CD4-positive, CD25-positive, alpha-beta regulatory T cell (primary cell): ENCODE measurements at places on chromosomes 3 and 15.

DNA sequence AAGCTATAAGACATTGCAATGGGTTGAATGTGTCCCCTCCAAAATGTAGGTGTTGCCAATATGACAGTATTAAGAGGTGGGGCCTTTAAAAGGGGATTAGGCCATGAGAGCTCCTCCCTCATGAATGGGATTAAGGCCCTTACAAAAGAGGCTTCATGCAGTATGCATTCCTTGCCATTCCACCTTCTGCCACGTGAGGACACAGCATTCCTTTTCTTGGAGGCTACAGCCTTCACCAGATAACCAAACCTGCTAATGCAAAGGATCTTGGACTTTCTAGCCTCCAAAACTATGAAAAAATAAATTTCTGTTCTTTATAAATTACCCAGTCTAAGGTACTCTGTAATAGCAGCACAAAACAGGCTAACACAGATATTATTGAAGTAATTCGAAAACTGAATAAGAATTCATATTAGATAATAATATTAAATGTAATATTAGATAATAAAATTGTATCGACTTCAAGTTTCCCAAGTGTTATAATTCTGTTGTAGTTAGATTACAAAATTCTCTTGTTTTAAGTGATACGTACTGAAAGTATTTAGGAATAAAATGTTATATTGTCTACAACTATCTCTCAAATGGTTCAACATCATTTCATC, 29.4 kb upstream of the ATP8B4 start:
- DNase-seq: no peak

GRCh38 chr3:55489798-55490132, 2.7 kb upstream of the WNT5A start:
- DNase-seq: no peak

- no peak for DNase-seq
Measured at GRCh38 chr15:69743091-69743490, 290.5 kb downstream of the RPLP1 start.

DNA sequence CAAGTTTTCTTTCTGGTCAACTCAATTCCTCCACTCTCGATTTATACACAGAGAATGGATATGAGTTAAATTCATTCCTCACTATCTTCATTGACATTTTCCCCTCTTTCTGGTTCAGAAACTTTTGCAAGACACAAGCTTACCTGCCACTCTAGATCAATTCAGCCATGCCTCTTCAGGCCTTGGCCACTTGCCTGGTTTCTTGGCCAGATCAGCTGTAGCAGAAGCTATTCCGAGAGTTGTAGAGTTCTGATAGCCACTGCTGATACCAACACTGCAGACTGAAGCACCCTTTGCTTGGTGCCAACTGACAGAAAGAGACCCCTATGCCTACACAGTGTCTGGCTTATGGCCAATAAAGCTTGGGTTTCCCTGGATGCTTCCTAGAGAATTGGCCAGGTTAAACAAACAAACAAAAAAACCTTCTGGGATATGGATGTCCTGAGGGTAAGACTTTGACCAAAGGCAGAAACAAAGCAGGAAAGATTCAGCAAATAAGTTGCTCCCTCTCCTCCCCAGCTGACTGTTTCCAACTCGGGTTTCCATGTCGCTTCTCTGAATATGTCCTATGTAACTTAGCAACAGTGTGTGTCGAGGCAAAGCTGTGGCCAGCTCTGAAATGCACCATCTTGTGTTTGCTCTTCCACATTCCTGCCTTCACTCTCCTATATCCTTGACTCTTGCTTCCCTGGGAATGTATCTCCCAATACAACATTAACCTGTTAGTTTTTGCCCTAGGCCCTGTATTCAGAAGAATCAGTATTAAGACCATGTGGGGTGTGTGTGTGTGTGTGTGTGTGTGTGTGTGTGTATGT, 521.6 kb downstream of the EPHA3 start:
- no peak for DNase-seq

DNA sequence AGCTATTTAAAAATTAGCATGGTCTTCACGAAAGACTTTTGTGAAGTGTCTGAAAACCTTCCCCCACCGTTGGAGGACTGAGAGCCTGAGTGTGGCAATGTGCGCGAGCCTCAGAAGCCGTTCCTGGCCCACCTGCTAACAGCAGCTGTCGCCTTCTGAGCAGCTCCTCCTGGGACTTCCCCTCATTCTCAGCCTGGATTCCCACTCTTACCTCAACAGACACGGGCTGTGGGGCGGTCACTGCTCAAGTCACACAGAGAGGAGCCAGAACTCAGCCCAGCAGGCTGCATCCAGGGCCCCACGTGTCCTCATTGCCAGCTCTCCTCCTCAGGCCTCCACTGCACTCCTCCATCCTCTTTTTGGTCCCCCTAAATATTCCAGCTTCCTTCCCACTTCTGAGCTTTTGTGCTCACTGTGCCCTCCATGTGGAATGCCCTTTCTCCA, 7.8 kb downstream of the DNASE1L3 start:
- DNase-seq: no peak

DNA sequence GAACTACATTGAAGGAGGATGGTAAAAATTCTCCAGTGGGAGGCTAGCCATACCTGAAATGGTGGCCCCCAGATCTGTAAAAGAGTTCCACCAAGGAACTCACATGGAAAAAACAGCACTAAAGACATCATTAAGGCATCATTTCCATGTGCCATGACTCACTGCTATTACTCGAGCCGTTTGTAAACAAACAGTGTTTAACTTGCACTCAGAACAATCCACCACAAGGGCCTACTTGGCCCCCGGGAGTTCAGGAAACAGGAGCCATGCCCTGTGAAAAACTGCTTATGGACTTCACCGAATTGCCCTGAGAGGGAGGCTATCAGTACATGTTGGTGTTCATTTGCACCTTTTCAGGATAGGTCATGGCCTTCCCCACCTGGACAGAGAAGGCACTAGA, 18.2 kb downstream of the CCR4 start:
- no peak for DNase-seq

GRCh38 chr15:51155891-51156290, 61.2 kb upstream of the TNFAIP8L3 start:
- no peak for DNase-seq

GRCh38 chr15:54660356-54660755, 536.4 kb downstream of the RSL24D1 start:
- no peak for DNase-seq

DNA sequence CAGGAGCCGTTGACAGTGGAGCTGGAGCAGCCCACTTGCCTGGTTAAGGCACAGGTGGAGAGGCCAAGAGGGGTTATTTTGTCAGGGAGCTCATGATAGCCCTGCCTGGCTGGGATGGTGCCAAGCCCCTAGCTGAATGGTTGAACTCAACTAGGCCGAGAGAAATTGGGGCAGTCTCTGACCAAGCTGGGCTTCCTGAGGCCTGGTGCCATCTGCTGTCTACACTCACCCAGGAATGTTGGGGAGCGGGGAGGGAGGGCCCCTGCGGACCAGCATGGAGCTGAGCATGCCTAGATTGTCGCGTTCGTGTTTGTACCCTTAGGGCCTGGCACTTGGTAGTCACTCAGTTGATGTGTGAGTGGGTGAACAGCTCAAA, 1.2 kb downstream of the BRPF1 start:
- DNase-seq: no peak

DNA sequence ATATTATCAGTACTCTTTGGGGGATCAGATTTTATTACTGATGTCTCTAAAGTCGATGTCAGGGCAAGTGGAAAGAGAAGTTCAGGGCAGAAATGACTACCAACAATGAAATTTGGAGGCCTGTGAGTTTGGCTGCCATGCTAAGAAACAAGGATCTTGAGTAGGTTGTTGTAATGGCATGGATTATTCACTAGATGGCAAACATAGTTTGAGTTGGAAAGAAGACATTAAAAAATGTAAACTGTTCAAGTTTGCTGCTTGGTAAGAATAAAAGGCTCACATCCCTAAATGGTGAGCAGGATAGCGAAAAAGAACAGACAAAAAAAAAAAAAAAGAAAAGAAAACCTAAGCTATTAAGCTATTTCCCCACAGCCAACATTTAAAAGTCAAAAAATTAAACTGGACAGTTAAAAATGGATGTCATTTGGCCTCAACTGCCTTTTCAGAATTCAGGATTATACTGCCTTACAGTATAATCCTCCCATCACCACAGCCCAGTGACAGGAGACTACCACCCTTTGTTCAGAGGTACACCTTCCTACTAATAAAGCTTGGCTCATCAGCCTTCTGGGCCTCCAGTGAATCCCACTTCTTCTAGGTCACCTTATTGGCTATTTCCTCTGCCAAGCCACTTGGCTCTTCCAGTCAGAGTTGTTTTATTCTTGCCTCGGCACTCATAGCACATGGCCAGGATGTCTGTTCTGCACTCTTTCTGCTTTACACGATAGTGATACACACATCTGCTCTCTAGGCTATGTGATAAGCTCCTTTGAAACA, 163.7 kb downstream of the PLD1 start:
- no peak for DNase-seq

DNA sequence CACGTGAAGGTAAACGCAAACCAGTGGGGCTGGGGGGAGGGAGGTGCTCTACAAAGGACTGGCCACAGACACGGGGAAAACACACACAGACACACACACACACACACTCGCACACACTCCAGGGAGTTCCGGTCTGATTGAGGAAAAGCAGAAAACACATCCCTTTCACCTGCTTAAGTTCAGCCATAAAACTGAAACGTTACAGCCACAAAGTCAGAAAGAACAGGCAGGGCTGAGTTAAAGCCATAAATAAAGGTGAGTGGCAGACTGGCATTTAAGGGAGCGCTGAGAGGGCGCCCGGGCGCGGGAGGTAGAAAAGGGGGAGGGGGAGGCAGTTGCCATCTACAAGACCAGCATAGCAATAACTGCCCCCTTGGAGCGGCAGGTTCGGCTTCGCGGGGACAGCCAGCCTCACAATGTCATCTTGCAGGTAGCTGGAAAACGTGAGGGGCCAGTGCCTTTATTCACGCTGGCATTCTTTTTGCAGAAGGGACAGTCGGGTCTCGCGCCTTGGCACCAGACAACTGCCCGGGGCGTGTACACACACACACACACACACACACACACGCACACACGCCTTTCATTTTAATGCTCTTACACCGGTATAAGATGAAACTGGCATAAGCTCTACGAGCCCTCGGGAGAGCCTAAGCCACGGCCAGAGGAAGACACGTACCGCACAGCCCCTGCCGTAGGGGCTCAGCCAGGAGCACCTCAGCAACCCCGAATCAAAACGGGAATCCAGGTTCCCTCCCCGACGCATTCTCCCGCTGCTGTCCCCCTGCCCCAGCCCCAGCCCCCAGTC, 866 bp downstream of the TNIK start:
- DNase-seq: peak; percentile 79

DNA sequence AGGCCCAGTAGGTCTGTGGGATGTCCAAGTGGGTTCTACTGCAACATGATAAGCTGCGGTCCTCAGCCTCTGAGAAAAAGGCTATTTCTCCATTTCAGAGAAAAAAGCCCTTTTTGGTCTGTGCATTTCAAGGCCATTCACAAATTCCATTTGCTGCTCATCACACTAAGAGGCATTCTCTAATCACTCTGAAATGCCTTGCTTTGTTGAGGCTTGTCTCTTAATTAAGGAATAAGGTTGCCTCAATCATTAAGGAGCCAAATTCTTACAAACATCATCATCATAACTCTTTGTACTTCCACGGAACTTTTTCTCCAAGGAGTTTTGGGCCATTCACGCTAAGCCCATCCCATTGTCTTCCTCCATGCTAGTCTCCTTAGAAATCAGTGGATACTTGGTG, 74.4 kb downstream of the BOC start:
- DNase-seq: no peak

GRCh38 chr3:123046262-123047061, 18.9 kb upstream of the SEMA5B start:
- no peak for DNase-seq

DNA sequence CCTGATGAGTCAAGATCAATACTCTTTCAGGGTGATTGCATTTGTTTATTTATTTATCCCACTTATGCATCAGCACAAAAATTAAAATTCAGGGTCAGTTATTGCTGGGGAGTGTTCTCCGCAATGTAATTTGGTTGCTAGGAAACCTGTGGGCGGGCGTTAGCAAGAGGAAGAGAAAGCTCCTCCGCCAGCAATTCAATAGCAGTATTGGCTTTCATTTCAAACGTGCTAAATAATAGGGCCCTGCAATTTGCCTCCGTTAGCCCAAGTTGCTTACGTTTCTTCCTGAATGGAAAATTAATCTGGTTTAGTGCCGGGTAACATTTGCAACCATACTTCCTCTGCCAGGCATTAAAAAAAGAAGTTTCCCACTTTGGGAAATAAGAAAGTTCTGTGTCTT, 35.5 kb upstream of the PLCL2 start:
- peak; percentile 64 for DNase-seq

DNA sequence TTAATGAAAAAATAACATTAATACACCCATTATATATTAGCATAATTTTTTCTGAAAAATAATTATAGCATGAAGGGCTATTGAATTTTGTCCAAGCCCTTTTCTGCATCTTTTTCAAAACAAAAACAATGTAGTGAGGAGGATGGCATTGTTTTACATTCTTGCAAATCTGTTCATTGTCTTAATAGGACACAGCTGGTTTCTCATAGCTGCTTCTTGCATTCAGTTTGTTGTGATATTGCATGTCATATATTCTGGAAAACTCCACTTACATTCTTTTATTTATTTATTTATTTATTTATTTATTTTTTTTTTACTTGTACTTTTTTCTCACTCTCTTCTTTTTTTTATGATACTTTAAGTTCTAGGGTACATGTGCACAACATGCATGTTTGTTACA, 107.4 kb downstream of the NR1D2 start:
- no peak for DNase-seq

- no peak for DNase-seq
Measured at GRCh38 chr3:178960918-178961317, 110.7 kb downstream of the ZMAT3 start.

DNA sequence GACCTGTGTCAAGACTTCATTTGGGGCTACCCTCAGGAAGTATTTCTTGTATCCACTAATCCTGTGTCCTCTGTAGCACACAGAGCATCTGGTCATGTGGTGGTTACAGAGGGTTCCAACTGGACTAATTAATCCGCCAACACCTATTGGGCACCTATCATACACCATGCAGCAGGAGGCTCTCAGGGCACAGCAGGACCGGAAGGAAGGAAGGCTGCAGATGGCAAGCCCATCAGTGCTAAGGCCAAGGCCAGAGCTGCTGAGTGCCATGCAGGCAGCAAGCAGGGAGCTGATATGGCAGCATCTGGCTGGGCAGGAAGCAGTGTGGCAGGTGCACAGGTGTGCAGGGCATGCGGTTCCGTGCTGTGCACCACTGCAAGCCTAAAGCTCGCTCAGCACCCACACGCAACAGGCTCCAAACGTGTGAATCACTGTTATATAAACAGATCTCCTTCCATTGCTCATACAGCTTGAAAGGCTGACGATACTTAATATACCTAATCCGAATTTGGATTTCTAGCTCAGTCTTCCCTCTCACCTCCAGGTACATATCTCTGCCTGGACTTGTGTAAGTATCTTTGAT, 64.4 kb upstream of the SNRPA1 start:
- DNase-seq: no peak

GRCh38 chr3:37290551-37290950, 116.2 kb upstream of the LRRFIP2 start:
- no peak for DNase-seq
